ENCODE measurements at places on chromosomes 2 and 18.

DNA sequence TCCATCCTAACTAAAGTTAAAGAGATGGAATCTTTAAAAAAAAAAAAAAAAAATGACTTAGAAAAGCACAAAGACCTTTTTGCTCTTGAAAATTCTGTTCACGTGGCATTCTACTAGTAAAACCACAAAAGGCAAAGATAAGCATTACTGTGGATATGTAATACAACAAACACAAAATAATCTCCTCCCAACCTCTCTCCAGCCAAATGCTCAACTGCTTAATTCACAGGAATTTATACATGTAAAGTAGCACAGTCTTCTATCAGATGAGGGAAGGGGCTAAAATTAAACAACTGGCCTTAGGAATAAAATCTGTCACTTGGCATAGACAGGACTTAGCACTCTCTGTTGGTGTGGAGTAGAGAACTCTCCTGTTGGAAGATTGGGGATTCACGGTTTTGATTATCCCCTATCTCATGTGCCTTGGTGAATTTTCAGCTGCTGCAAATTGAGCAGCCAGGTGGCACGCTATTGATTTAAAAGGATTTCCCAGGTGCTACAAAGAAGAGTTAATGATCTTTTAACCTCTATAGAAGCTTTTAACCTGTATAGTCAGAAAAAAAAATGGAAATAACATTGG is 57.4 kb downstream of the ATIC start:
- no peak for DNase-seq

DNA sequence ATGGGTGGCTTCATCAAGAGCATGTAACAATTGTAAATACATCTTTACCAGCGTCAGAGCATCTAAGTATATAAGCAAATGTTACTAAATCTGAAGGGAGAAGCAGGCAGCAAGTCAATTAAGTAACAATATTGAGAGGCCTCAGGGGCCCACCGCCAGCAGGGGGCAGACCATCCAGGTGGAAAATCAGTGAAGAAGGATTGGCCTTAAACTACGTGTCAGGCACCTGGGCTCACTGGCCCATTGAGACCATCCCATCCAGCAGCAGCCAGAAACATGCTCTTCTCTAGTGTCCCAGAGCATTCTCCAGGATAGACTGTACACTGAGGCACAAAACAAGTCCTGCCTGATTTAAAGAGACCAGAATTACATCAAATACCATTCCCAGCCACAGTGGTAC is 96.2 kb upstream of the SNTG2 start:
- DNase-seq, result no peak

GRCh38 chr2:88234760-88235159 is 64.6 kb downstream of the THNSL2 start:
- DNase-seq, result no peak

GRCh38 chr2:53407363-53408080 is 360.1 kb upstream of the CHAC2 start:
- no peak for DNase-seq

- DNase-seq, result peak; percentile 61
Observed at GRCh38 chr2:215948051-215948450, 65.3 kb downstream of the MREG start.

DNA sequence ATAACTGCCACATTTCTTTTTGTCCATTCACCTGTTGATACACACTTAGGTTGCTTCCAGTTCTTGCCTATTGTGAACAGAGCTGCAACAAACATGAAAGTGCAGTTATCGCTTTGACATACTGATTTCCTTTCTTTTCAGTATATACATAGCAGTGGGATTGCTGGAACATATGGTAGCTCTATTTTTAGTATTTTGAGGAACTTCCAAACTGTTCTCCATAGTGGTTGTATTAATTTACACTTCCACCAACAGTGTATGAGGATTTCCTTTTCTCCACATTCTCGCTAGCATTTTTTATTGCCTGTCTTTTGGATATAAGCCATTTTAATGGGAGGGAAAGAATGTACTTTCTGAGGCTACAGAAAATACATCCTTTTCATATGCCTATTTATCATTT is 167.4 kb downstream of the GULP1 start:
- no peak for DNase-seq

GRCh38 chr2:9141091-9141667 is 65.4 kb upstream of the ASAP2 start:
- DNase-seq, result no peak

DNA sequence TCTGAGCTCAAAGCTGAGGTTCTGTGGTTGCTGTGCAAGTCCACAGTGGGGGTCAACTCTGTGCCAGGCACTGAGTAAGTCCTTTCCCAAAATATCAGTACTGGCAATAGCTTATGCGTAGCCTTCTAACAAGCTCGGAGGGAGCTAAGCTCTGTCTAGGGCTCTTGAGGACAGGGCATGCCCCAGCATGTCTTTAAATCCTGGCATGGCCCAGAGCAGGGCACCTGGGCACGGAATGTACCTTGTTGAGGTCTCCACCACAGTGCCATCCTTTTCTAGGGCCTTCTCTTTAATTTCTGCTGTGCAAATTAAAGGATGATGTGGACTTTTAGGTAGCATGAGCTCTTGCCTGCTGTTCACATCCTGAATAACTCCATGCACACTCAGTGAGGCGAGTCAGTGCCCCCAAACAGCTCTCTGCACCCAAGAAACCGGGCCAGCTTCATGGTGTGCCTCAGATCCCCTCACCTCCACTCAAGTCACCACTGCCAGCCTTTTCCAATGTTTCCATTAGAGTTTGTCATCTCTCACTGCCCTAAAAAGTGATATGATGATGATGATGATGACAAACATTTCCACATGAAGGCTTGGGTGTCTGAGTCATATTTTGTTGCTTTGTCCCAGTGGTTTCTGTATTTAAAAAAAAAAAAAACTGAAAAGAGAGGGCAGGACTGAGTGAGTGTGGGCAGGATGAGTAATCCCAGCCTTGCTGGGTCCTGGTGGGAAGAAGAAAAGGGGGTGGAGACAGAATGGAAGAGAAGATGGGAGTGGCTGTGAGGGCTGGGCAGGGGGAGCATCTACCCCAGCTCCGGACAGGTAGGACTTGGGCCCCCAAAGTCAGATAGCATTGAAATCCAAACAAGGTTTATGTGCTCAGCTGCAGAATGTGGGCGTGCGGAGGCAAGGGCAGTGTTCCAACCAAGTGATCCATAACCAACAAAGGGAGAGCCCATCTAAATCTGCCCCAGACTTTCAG is 78.9 kb downstream of the ZBTB7C start:
- DNase-seq, result peak; percentile 78

DNA sequence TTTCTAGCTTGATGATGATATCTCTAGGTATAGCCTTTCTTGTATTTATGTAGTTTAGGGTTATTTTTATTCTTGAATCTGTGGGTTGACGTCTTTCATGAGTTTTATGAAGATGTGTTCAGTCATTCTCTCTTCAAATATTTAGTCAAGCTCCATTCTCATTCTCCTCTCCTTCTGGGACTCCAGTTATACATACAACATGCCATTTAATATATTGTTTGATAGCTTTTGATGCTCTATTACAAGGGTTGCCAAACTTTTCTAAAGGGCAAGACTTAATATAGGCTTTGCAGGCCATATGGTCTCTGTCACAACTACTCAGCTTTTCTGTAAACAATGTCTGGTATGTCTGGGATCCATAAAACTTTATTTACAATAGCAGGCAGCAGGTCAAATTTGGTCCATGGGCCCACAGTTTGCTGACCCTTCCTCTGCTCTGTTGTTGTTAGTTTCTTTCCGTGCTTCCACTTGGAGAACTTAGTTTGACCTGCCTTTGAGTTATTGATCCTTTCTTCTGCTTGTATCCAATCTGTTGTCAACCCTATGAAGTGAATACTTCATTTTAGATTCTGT is 40.6 kb upstream of the GPAT2 start:
- DNase-seq, result no peak

DNA sequence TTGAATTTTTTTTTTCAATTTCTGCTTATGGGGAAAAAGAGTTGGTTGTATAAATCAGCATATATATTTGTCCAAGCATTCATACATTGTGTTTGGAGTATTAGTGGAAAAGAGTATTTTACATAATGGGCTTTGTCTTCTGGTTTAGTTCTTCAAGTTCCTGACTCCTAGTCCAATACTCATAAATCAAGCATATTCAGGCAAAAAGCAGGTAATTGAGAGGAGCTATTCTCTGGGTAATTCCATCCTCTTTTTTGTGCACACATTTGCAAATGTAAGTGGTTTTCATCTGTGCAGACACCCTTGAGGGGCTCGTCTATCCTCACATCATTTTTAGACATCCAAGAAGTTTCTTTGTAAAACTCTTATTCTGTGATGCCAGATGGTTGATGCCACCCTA is 337.2 kb downstream of the ARHGAP15 start:
- no peak for DNase-seq

DNA sequence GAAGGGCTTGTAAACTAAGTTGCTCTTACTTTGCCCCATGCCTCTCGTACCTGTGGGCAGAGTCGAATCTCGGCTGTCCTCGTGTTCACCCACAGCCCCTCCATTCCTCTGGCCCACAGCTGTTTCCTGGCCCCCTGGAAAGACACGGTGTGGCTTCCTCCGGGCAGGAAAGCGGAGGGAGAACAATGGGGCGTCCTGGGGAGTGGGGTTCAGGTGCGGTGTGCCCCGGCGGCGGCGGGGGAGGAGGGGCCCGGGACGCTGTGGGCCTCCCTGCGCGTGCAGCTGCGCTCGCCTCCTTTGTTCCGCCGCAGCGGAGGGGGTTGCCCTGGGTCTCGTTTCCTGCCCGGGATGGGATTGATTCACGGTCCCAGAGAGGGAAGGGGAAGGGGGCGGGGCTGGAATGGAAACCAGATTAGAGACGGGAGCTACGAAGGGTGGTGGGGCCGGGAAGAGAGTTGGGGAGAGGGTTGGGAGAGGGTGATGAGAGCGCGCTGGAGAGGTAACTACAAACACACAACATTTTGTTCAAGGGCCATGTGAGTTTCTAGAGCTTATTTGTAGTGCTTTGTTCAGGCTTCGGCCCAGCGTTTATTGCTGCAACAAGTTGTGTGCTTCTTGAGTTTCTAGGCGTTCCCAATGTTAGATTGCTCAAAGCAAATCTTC is 796 bp downstream of the MYO1B start:
- no peak for DNase-seq

- DNase-seq, result peak; percentile 24
Observed at GRCh38 chr2:183666031-183666430, 541.8 kb downstream of the NUP35 start.

DNA sequence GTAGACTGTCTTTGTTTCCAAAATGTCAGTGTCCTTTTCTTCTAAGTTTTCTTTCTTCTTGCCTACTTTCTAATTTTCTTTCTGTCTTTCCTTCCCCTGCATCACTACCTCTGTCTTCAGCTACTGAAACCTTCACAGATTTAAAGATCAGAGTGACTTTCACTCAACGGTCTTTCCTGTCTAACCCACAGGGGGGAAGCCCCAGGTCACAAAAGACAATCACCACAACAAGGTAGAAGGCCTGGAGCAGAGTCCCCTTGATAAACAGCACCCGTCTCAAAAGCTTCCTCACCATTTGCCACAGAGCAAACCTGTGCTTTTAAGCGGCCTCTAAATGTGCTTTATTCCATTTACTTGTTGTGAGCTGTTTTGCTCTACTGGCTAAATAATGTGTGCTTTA is 665.4 kb downstream of the BCL11A start:
- DNase-seq, result no peak

DNA sequence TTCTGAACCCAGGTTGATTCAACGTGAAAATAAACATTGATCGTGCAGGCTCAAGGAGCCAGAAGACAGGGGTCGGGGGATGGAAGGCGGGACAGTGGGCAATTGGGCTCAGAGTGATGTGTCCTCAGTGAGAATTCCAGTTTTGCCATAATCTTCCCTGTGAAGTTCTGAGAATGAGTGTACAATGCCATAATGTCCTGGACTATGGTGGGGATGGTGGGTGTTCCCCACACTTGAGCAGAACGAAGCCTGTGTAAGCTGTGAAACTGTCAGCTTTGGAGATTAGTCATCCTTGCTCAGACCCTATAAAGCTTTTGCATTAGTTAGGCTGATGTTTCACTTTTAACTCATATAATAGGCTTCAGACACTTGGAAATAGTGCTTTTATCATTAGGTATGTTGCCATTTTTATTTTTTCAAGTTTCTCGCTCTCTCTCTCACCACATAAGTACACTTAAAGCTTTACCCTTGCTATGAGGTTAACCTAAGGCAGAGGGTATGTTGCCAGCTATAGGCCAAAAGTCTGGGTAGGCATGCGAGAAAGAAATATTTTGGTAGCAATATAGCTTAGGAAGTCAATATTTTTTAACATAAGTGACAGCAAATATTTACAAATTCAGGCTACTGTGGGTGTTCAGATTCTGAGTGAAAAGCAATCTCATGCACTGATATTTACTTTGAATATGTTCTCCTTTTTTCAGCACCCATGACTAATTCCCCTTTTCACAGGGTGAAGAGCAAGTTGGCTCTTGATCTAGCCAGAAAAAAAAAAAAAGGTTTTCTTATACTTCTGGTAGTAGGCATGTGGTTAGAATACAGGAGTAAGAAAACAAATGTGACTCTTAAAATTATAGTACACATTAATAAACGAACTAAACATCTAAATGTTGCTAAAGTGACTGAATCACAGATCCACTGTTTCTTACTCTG is 47.2 kb downstream of the CDC42EP3 start:
- DNase-seq, result no peak

DNA sequence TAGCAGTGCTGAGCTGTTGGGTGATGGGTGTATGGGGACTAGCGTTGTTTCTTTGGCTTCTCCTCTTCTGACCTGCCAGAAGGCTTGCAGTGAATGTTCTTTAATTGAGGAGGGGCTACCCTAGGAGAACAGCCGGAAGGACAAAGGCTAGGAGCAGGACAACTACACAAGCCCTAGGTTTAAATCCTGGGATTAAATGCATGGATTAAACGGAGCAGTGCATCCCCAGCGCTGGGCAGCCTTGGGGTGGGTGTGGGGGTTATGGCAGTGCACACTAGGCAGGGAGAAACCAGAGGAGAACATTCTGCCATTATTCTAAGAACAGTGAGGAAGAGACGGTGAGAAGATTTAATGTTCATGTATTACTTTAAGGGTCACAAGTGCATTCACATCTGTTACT is 86.4 kb upstream of the MCFD2 start:
- no peak for DNase-seq

GRCh38 chr2:88737385-88737784 is 45.9 kb downstream of the RPIA start:
- DNase-seq, result no peak

- no peak for DNase-seq
Observed at GRCh38 chr2:6640621-6641015, 225.1 kb downstream of the CMPK2 start.

- DNase-seq, result no peak
Observed at GRCh38 chr2:197254776-197255530, 55.6 kb downstream of the ANKRD44 start.

GRCh38 chr2:41854227-41854626 is 193.6 kb upstream of the PKDCC start:
- DNase-seq, result no peak

GRCh38 chr2:176817061-176817565 is 395.5 kb upstream of the HNRNPA3 start:
- DNase-seq, result peak; percentile 42

GRCh38 chr2:218343591-218343990 is 13.1 kb upstream of the CATIP start:
- DNase-seq, result peak; percentile 71

DNA sequence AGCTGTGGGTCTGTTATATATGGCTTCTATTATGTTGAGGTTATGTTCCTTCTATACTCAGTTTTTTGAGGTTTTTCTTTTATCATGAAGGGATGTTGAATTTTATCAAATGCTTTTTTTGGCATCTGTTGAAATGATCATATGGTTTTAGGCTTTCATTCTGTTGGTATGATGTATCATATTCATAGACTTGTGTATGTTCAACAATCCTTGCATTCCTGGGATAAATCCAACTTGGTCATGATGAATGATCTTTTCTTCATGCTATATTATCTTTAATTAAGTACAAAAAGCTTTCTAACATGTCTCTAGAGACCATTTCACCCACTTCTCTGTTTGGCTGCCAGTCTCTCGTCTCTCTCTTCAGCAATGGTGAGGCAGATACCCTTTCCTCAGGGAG is 54.2 kb downstream of the MDH1 start:
- no peak for DNase-seq
